Coronary artery (tissue), 2 donors: ENCODE measurements at places on chromosomes 7 and 10.

- DNase-seq: no peak
Observed at GRCh38 chr7:24307326-24307725, 23.3 kb downstream of the NPY start.

DNA sequence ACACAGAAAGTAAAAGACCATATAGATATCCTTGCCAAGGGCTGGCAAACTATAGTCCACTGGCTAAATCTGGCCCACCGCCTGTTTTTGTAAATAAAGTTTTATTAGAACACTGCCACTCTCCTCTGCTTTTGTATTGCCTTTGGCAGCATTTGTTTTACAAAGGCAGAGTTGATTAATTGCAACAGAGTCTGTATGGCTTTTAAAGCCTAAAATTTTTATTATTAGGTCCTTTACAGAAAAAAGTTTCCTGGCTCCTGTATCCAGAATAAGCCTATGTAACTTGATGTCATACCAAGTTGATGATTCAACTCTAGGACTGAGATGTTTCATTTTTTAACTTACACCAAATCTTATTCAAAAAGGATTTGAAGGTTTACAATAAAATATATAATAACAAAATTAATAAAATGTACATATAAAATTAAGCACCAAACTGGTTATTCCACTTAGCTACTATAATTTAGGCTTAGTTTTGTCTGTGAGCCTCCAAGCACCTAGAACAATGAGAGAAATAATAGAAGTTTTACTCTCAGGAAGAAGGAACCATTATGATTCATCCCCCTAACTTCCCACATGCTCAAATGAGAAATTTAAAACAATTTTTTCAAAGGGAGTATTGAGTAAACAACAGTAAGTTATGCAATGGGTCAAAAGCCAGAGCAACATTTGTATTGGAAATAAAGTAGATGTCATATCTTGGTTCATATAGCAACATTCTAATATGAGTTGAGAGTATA is 31.9 kb downstream of the CPED1 start:
- no peak for DNase-seq

DNA sequence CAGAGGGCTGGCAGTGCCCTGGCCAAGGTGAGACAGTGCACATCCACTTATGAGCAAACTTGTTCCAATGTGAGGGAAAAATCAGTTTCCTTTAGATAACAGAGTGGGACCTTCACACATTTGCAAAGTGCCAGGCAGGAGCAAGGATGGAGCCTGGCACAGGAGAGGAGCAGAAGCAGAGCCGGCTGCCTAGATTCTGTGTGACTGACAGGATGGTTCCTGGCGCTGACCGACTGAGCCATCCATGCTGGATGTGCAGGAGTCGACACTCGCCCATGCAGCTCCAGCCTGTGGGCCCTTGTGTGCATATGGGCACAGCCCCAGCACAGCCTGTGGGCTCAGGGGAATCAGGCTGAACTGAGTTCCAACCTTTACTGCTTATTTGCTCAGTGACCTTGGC is 346.5 kb downstream of the GRID1 start:
- DNase-seq: peak; percentile 49

GRCh38 chr10:97011397-97011796 is 174.4 kb downstream of the SLIT1 start:
- DNase-seq: peak; percentile 62

- DNase-seq: no peak
Observed at GRCh38 chr7:96059075-96059474, 262.8 kb downstream of the SLC25A13 start.

GRCh38 chr7:74544706-74545469 is 91.2 kb downstream of the GTF2IRD1 start:
- no peak for DNase-seq
